Osteoblast (primary cell): ENCODE measurements at places on chromosomes 2 and 18.
A peak's percentile ranks its signal among the peaks of the same experiment; 100 is the strongest.

DNA sequence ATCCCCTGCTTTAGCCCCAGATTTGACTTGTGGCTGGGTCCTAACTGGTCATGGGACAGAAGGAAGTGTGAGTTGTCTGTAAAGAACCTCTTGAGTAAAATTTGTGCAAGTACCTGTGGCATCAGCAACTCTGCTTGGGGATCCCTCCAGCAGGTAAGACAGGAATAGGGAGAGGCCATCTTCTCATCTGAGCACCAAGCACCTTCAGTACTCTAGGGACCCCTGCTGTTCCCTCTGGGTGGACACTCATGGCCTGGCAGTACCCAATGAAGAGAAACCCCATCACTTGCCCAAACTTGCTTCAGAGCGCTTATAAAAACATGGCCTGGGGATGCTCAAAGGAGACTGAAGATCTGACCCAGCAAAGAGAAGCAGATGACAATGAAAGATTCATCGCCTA, 297.8 kb downstream of the SP3 start:
- no peak overlapping the region for H3K4me3 ChIP-seq
- DNase-seq, result no peak
- H3K4me1 ChIP-seq, result no peaks in the 10 kb centered on the region
- H3K36me3 ChIP-seq, result no peaks in the 10 kb centered on the region
- H3K27me3 ChIP-seq, result peaks cover 11% of the 10 kb centered on the region

GRCh38 chr2:145777914-145778313, 1258.0 kb upstream of the ZEB2 start:
- H3K36me3 ChIP-seq, result no peaks in the 10 kb centered on the region
- no peak overlapping the region for H3K4me3 ChIP-seq
- H3K27me3 ChIP-seq, result no peaks in the 10 kb centered on the region
- no peak overlapping the region for H3K27ac ChIP-seq
- no peak for DNase-seq

GRCh38 chr2:167054881-167055280, 166.6 kb downstream of the XIRP2 start:
- H3K27ac ChIP-seq, result no peak overlapping the region
- H3K4me3 ChIP-seq, result no peak overlapping the region
- no peaks in the 10 kb centered on the region for H3K36me3 ChIP-seq
- no peaks in the 10 kb centered on the region for H3K4me1 ChIP-seq

DNA sequence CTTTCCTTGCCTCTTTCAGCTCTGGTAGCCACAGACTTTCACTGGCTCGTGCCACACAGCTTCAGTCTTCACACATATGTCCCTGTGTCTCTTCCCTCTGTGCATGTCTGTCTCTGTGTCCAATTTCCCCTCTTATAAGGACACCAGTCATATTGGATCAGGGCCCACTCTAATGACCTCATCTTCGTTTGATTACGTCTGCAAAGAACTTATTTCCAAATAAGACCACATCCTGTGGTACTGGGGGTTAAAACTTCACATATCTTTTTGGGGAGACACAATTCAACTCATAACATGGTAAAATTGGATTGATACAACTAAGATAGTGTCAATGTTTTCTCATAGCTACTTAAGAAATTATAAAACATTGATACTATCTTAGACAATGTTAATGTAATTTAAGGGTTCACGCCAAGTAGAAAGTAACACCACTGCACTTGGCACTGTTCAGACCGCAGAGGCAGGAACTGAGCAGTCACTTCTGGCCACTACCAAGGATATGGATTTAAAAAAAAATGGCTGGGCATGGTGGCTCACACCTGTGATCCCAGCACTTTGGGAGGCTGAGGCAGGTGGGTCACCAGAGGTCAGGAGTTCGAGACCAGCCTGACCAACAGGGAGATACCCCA, 119.6 kb upstream of the EPAS1 start:
- no peak for DNase-seq
- peaks cover 20% of the 10 kb centered on the region for H3K4me1 ChIP-seq
- H3K27ac ChIP-seq, result no peak overlapping the region
- no peaks in the 10 kb centered on the region for H3K36me3 ChIP-seq
- H3K27me3 ChIP-seq, result no peaks in the 10 kb centered on the region
- no peak overlapping the region for H3K4me3 ChIP-seq

DNA sequence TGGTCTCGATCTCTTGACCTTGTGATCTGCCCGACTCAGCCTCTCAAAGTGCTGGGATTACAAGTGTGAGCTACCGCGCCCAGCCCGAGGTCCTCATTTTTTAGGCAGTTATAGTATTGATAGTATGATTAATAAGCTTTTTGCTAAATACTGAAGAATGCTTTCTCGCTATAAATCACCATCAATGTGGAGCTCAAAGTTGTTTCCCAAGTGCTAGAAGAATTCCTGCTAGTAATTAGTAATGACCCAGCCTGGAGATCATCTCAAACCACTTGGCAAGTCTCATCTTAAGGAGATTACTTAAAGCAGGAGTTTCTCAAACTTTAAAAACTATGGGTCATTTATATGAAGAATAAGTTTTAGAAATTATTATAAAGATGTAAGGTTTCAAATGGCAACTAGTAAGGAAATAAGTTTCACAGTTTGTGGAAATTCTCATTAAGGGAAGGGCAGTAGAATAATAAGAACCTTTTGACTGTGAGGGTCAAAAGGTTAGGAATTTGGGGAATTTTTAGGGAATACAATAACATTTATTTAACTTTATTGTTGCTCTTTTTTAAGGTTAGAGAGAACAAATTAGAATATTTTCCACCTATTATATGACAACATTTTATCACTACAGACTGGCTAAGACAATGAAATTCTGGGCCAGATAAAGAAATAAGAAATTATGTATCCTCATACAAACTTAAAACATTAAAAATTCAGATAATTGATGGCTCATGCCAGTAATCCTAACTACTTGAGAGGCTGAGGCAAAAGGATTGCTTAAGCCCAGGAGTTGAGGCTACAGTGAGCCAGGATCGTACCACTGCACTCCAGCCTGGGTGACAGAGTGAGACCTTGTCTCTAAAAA, 148.6 kb upstream of the MAP3K20 start:
- no peak overlapping the region for H3K4me3 ChIP-seq
- peaks cover 24% of the 10 kb centered on the region for H3K4me1 ChIP-seq
- no peak for DNase-seq
- H3K27ac ChIP-seq, result no peak overlapping the region
- H3K27me3 ChIP-seq, result no peaks in the 10 kb centered on the region
- H3K36me3 ChIP-seq, result no peaks in the 10 kb centered on the region

DNA sequence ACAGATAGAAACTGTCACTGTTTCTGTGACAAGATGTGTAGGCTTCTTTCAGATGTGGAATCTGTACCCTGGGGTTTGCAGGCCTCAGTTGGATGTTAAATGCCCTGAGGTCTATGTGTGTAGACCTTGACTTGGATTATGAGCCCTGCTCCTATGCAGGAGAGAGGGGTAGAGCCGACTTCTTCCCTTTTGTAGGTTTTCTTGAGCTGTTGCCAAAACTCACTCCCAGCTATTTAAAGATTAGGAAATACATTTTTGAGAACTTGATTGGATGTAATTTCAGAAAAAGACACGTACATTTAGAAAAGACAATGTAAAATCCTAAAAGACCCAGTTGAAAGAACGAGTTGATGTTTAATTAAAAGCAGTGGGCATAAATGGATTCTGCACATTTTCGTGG, 374.8 kb downstream of the SLC4A3 start:
- H3K4me3 ChIP-seq, result no peak overlapping the region
- no peaks in the 10 kb centered on the region for H3K36me3 ChIP-seq
- no peak overlapping the region for H3K27ac ChIP-seq
- DNase-seq, result no peak
- H3K4me1 ChIP-seq, result peaks cover 21% of the 10 kb centered on the region
- H3K27me3 ChIP-seq, result no peaks in the 10 kb centered on the region

GRCh38 chr2:168480825-168481585, 24.9 kb downstream of the CERS6 start:
- DNase-seq, result no peak
- no peaks in the 10 kb centered on the region for H3K27me3 ChIP-seq
- H3K4me3 ChIP-seq, result no peak overlapping the region
- no peaks in the 10 kb centered on the region for H3K36me3 ChIP-seq

GRCh38 chr2:234981197-234982095, 29.6 kb downstream of the SH3BP4 start:
- H3K36me3 ChIP-seq, result peaks cover 42% of the 10 kb centered on the region
- peaks cover 58% of the 10 kb centered on the region for H3K4me1 ChIP-seq
- peak overlapping the region; percentile 97 for H3K27ac ChIP-seq
- H3K4me3 ChIP-seq, result peak overlapping the region; percentile 31
- H3K27me3 ChIP-seq, result no peaks in the 10 kb centered on the region
- DNase-seq, result peak; percentile 97

DNA sequence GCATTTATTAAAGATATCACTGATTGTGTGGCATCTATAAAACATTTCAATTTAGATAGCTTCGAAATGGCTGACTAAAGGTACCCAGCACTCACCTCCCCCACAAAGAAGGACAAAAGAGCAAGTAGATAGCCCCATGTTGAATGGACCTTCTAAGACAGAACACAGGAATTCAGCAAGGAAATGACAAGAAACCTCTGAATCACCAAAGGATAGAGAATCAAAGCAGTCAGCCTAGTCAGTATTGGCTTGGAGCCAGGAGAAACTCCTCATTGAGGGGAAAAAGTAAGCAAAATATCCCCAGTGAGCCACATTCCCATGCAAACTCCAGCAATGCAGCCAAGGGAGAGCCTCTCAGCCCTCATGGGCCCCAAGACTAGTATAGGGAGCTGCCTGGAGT, 113.7 kb downstream of the BARD1 start:
- no peak overlapping the region for H3K4me3 ChIP-seq
- DNase-seq, result no peak

- no peaks in the 10 kb centered on the region for H3K27me3 ChIP-seq
- H3K4me3 ChIP-seq, result no peak overlapping the region
- peaks cover 39% of the 10 kb centered on the region for H3K36me3 ChIP-seq
- DNase-seq, result no peak
- no peak overlapping the region for H3K27ac ChIP-seq
- H3K4me1 ChIP-seq, result no peaks in the 10 kb centered on the region
Observed at GRCh38 chr2:222641336-222641735, 14.6 kb downstream of the FARSB start.

GRCh38 chr18:44844486-44844885, 163.8 kb downstream of the SETBP1 start:
- H3K27me3 ChIP-seq, result no peaks in the 10 kb centered on the region
- H3K36me3 ChIP-seq, result no peaks in the 10 kb centered on the region

GRCh38 chr18:13382954-13383827, 164.6 kb downstream of the LDLRAD4 start:
- no peaks in the 10 kb centered on the region for H3K36me3 ChIP-seq
- H3K4me3 ChIP-seq, result no peak overlapping the region
- H3K27me3 ChIP-seq, result no peaks in the 10 kb centered on the region
- H3K4me1 ChIP-seq, result peaks cover 15% of the 10 kb centered on the region
- DNase-seq, result peak; percentile 46
- H3K27ac ChIP-seq, result peak overlapping the region; percentile 64

GRCh38 chr2:127397568-127398238, 9.9 kb upstream of the MAP3K2 start:
- H3K4me3 ChIP-seq, result no peak overlapping the region
- DNase-seq, result no peak

DNA sequence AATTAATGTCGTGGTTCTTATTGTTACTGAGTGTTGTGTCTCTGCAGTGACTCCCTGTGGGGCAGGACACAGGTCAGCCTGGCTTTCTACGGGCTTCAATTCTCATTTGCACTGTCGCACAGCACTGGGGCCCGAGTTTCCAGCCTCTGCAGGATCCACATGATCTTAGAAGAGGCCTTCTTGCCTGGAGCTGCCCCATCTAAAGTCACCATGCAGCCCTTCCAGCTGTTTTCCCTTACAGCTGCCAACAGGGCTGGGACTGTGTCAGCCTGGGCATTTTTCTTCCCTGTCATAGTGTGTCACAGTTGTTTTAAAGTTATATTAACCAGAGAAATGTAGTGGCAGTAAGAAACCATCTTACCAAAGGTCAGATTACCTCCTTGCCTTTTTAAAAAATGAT, 27.0 kb downstream of the FHL2 start:
- no peaks in the 10 kb centered on the region for H3K27me3 ChIP-seq
- peaks cover 89% of the 10 kb centered on the region for H3K4me1 ChIP-seq
- peak overlapping the region; percentile 70 for H3K27ac ChIP-seq
- H3K4me3 ChIP-seq, result no peak overlapping the region
- DNase-seq, result no peak

GRCh38 chr2:45244928-45245327, 235.7 kb upstream of the SIX2 start:
- peaks cover 26% of the 10 kb centered on the region for H3K4me1 ChIP-seq
- no peak overlapping the region for H3K27ac ChIP-seq
- no peaks in the 10 kb centered on the region for H3K27me3 ChIP-seq
- no peak for DNase-seq
- no peak overlapping the region for H3K4me3 ChIP-seq

GRCh38 chr2:142748559-142749099, 128.8 kb upstream of the KYNU start:
- H3K27ac ChIP-seq, result no peak overlapping the region
- H3K4me3 ChIP-seq, result no peak overlapping the region
- no peaks in the 10 kb centered on the region for H3K36me3 ChIP-seq
- H3K27me3 ChIP-seq, result no peaks in the 10 kb centered on the region
- no peak for DNase-seq

DNA sequence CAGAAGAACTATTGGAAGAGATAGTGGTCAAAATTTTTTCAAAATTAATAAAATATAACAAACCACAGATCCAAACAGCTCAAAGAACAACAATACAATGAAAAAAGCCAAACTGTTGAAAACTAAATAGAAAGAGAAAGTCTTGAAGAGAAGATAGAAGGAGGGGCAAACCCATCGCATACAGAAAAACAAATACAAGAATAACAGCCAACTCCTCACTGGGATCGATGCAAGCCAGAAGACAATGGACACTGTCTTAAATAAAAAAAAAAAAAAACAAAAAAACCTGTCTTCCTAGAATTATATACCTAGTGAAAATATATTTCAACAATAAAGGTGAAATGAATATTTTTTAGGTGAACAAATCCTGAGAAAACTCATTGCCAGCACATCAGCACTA, 34.1 kb upstream of the ARHGAP25 start:
- H3K4me3 ChIP-seq, result no peak overlapping the region
- H3K36me3 ChIP-seq, result no peaks in the 10 kb centered on the region
- H3K4me1 ChIP-seq, result no peaks in the 10 kb centered on the region
- DNase-seq, result no peak

DNA sequence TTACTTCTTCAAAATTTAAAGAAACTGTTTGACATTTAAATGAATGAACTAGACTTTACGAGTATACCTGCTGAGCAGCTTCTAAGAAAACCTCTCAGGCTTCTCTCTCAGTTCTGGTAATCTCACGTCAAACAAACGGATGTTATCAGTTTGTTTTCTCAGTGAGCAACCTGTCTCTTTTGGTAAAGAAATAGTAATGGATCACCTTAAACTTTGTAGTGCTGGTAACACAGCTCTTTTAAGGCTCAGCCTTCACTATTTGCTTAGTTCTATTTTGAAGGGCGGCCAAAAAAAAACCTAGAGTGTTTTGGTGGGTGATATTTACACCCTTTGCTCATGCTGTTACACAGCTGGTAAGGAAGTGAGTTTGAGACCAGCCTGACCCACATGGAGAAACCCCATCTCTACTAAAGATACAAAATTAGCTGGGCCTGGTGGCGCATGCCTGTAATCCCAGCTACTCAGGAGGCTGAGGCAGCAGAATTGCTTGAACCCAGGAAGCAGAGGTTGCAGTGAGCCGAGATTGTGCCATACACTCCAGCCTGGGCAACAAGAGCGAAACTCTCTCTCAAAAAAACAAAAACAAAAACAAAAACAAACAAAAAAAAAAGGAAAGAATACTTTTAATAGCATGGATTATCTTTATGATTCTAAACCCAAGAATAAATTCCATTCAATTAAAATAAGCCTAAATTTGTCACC, 15.9 kb downstream of the FN1 start:
- peak overlapping the region; percentile 4 for H3K4me3 ChIP-seq
- no peaks in the 10 kb centered on the region for H3K27me3 ChIP-seq
- H3K4me1 ChIP-seq, result peaks cover 78% of the 10 kb centered on the region
- H3K36me3 ChIP-seq, result peaks cover 99% of the 10 kb centered on the region
- H3K27ac ChIP-seq, result peak overlapping the region; percentile 58

GRCh38 chr18:59737776-59738300, 40.6 kb upstream of the CCBE1 start:
- H3K4me3 ChIP-seq, result no peak overlapping the region
- no peak for DNase-seq
- peaks cover 11% of the 10 kb centered on the region for H3K4me1 ChIP-seq
- no peaks in the 10 kb centered on the region for H3K36me3 ChIP-seq
